ENCODE measurements at places on chromosomes 1 and 21.

GRCh38 chr1:17825273-17826164, 70.4 kb downstream of the ACTL8 start:
- DNase-seq: no peak

GRCh38 chr1:52598729-52599128, 3.4 kb upstream of the GPX7 start:
- DNase-seq: no peak

DNA sequence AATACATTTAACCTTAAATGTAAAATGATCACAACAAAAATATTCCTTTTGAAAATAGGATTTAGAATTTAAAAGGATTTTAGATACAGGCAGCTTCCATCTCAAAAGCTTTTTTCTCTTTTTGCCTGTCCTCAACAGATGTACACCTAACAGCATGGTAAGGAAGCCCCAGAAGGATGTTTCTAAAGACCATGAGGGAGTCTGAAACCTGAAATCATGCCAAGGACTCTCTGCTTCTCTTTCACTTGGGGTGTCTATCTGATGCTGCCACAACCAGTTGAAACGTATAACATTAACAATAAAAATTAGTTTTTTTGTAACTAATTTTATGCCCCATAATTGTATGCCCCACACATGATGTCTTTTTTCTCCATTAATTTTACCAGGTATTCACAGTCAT, 5.4 kb upstream of the ZNF281 start:
- DNase-seq: no peak

DNA sequence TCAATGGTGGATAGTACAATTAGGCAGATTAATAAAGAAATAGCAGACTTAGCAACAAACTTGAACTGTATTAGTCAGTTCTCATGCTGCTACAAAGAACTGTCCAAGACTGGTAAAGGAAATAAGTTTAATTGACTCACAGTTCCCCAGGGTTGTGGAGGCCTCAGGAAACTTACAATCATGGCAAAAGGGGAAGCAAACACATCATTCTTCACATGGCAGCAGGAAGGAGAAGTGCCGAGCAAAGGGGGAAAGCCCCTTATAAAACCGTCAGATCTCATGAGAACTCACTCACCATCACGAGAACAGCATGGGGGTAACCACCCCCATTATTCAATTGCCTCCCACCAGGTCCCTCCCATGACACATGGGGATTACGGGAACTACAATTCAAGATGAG, 27.1 kb upstream of the PDE4B start:
- DNase-seq: no peak

DNA sequence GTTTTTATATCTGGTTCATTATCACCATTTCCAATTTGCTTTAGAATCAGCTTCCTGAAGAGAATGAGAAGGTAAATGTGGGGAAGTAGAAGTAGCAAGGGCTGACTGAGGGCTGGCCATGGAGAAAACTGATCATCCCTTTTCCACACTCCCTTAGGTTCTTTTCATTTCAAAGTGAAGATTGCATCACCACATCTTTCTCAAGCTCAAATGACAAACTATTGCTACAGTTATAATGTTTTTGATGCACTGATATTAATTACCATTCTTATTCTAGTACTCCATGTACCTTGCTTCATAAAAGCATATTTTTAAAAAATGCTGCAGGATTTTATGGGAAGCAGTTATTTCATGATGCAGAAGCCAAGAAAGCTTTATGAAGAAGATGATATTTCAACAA, 7.9 kb upstream of the AK5 start:
- DNase-seq: no peak

DNA sequence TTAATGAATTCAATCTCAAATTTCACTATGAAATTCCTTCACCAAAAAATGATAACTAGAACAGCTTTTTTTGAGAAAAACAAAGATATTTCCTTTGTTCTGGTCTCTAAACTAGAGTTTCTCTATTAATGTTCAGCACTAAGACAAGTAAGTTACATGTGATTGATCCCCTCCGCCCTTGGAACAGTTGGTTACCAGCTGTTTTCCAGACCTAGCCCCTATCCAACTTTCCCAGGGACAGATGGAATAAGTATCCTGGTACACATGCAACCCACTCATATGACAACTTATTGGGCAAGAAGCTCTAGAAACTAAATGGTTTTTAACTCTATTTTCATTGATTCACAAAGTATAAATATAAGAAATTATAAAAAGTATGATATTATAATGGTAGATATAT, 140.4 kb downstream of the COP1 start:
- DNase-seq: no peak

GRCh38 chr1:60402816-60403215, 329.2 kb upstream of the C1orf87 start:
- DNase-seq: no peak

DNA sequence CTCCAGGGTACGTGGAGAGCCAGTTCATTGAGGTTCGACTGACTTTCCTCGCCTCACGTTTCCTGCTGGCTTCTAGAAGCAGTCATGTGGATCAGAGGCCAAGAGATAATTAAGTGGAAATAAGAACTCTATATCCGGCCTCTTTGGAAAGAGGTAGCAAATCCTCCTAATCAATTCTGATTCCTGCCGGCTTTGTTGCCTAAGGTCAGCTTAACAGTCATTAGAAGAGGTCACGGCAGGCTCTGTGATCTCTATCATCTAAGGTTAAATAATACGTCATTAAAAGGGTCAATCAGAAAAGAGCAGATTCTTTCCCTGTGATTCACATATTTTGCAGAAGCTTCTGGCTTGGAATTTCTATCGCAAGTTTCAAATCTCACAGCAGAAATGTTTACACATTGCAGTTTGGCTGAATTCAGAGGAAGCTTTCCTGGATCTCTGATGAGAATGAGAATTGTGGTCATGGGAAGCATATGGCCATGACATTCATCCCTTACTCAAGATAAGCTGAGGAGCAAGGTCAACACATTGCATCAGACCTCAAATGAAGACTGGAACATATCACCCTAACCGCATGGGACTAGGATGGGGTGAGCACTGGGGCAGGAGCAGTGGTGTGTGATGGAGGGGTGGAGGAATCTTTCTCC, 189.4 kb downstream of the PBX1 start:
- no peak for DNase-seq

- DNase-seq: no peak
Observed at GRCh38 chr1:234885601-234886000, 243.0 kb downstream of the TOMM20 start.

- peak; percentile 27 for DNase-seq
Observed at GRCh38 chr1:193558491-193559028, 372.1 kb upstream of the B3GALT2 start.

- DNase-seq: no peak
Observed at GRCh38 chr1:61220536-61220935, 138.2 kb downstream of the NFIA start.
